ENCODE measurements at places on chromosomes 5 and 9.

GRCh38 chr5:21173036-21173435, 1185.0 kb upstream of the CDH18 start:
- no peak for DNase-seq

- DNase-seq, result no peak
Observed at GRCh38 chr5:137118629-137119028, 380.5 kb downstream of the SPOCK1 start.

- DNase-seq, result no peak
Observed at GRCh38 chr5:32583582-32584232, 1.6 kb upstream of the SUB1 start.

DNA sequence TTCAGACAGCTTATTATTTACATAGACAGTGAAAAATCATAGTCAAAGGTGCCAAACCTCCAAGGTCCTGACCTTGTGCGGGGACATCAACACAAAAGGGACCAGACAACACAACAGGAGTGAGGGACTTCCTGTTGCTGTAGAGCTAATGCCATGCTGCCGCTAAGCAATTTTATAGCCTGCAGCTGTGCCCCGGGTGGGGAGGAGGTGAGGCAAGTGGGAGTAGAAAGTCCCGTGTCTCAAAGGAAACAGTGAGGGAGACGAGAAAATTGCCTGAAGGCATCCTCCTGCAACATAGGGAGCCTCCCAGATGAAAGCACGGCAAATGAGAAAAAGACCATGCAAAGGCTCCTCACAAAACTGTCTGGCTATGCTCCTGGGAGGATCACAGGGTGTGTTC, 58.8 kb downstream of the CAAP1 start:
- no peak for DNase-seq

GRCh38 chr9:136902259-136902821, 16.0 kb downstream of the TRAF2 start:
- peak; percentile 59 for DNase-seq

GRCh38 chr5:2710910-2711309, 40.6 kb downstream of the IRX2 start:
- no peak for DNase-seq

DNA sequence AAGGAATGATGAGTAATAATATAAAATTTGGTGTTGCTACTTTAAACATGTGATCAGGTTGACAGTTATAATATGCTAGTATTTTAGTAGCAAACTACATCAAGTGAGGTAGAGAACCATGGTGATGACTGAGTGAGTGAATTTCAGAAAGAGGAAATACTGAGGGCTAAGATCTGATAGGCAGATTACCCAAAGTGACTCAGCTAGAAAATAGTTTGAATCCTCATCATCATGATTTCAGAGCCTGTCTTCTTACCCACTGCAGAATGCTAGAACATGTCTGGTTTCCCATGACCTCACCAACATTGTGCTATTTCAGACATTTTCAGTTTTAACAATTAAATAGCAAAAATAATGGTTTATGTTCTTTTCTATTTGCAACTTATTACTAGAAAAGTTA, 602.1 kb downstream of the TAF11L14 start:
- DNase-seq, result no peak

DNA sequence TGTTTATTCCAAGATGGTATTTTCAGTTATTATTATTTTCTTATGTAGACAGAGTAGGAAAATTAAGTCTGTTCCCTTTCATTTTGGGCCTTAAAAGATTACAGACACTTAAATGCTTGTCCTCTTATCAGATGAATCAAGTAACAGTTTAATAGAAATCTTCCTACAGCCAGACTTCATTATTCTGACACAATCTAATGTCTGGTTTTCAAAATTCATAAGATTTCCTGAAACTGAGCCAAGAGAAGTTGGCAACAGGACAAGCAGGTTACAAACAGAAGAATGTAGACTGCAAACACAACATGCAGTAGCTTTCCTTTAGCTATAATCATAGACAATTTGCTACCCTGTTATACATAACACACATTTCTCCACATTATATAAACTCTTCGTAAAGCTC, 130.5 kb downstream of the FBXL17 start:
- no peak for DNase-seq

- peak; percentile 53 for DNase-seq
Observed at GRCh38 chr9:7549249-7549648, 250.3 kb downstream of the DMAC1 start.
